ENCODE measurements at places on chromosomes 1 and 21. TPM values are rescaled to one million over a fixed set of nuclear protein-coding genes. Genes with fewer than 3 reads are reported as not detected.

Gene SLC25A33
- 13.6 TPM for total RNA-seq

Gene SPRR2B
- total RNA-seq, result not detected

Gene ZNF593OS
- not detected for total RNA-seq

Gene TMEM240
- not detected for total RNA-seq

Gene THEMIS2
- total RNA-seq, result 38.4 TPM

Gene SHE
- total RNA-seq, result 0.19 TPM

Gene TEDDM1
- not detected for total RNA-seq

Gene SLC50A1
- total RNA-seq, result 36.3 TPM

Gene SPRR3
- total RNA-seq, result not detected

Gene UBL4B
- not detected for total RNA-seq

Gene HES5
- not detected for total RNA-seq

Gene USH2A
- total RNA-seq, result not detected

Gene C1orf87
- not detected for total RNA-seq

Gene NGF
- total RNA-seq, result not detected

Gene PAPPA2
- total RNA-seq, result 0.10 TPM

Gene SLAMF1
- 86.2 TPM for total RNA-seq

Gene CYP4Z1
- not detected for total RNA-seq

Gene PRAMEF4
- total RNA-seq, result not detected

Gene NBPF1
- total RNA-seq, result 10.0 TPM

Gene FCGR3B
- 3.0 TPM for total RNA-seq

Gene S100B
- total RNA-seq, result not detected

Gene EDEM3
- 21.5 TPM for total RNA-seq

Gene ANKRD65
- total RNA-seq, result not detected

Gene KRTAP19-2
- total RNA-seq, result not detected

Gene SRP9
- total RNA-seq, result 194 TPM

Gene CD1B
- total RNA-seq, result not detected

Gene CAPN8
- total RNA-seq, result not detected

Data from natural killer cell treated with Interleukin-12 subunit alpha and Interleukin-12 subunit beta and Interleukin-15 and Interleukin-18, amount 100 ng/mL, for 72 hours (primary cell).